ENCODE measurements at places on chromosomes 13 and 19.

DNA sequence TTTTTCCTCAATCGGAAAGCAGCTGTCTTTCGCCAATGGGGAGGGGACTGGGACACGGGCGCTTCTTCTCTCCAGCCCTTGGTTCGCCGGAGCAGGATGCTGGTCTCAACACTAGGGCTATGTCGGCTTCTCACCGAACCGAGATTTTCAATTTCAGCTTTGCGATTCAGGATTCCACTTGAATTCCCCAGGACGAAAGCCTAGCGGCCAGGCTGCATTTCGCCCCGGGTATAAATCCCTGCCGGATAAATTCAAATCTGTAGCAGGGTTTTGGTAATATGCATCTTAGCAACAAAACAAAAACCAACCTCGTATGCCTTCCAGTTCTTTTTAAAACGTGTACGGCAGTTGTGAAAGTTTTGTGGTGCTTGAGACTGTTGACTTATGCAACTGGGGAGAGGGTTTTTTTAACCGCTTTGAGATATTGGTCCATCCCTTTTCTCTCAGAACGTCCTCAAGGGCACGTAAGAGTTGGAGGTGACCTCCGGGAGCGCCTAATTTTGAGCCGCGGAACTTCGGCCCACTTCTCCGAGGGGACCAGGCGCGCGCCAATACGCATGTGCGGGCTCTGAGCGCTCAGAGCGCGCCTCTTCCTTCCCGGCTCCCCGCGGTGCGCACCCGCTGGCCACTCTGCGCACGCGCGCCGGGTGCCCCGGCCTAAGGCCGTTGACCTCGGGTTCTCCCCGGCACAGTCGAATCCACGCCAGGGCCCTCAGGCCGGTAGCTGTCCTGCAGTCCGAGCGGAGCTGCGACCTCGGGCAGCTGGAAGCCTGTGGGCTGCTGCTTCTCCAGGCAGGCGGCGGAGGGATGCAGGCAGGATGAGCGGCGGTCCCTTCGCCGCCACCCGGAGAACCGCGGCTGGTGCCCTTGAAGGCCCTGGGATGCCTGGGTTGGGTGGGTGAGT is 7.6 kb downstream of the POU4F1 start:
- peak; percentile 86 for DNase-seq

GRCh38 chr19:16016226-16017137 is 59.8 kb upstream of the TPM4 start:
- DNase-seq = no peak

DNA sequence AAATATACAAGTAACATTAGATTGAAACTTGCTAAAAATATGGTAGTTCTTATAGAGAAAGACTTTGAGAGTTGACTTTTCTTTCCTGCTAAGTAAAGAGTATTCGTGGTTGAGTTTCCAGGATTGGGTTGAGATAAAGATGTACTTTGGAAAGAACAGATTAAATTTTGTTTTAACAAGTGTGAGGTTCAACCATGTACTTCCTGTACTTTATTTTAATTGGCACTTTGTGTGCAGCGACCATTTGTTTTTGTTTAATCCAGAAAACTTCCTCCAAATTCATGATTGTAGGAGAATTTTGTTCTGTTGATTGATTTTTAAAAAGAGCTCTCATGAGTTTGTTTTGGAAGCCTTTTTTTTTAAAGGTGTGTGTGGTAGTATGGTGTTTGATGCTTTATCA is 46.9 kb downstream of the PAN3 start:
- no peak for DNase-seq

GRCh38 chr13:113374511-113375175 is 10.7 kb upstream of the GRTP1 start:
- DNase-seq = peak; percentile 33

- DNase-seq = no peak
These were observed 663.8 kb upstream of the MIR17HG start for GRCh38 chr13:90683711-90684131.

- DNase-seq = no peak
These were observed 116.7 kb downstream of the KLF12 start for GRCh38 chr13:74017301-74018061.

DNA sequence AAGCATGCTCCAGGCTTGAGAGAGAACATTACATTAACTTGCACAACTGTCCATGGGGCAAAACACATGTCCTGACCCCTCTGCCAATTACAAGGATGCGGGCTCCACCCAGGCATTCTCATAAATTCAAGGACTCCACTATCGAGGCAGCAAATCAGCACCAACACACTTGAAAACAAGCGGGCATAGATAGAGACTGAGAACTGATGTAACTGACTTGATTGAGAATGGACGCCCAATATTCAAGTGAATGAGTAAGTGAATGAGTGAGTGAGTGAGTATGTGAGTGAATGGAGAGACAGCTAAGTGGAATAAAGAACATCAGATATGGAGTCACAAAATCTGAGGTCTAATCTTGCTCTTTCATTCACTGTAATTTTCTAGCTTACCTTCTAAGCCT is 75.0 kb upstream of the VSTM2B start:
- DNase-seq = no peak

GRCh38 chr13:78022164-78022877 is 103.7 kb upstream of the EDNRB start:
- DNase-seq = no peak

DNA sequence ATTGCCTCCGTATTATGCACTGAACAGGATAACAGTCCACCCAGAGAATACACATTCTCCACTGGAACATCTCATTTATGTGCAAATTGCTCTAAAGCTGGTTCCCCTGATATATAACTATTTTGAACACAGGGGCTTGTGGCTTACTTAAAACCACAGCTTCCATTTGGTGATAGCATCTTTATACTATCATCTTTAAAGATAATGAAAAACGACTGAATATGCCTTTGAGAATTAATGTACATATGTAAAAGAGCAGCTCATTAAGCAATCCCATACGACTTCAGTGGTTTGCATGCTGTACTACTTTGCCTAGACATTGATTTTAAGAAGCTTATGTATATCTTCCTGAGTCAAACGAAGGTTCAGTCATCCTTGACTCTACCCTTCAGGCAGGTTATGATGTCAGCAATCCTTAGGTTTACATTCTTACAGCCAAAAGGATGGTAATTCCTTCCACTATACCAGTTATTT is 40.8 kb downstream of the BRD4 start:
- no peak for DNase-seq

GRCh38 chr13:47484548-47484947 is 516.5 kb downstream of the SUCLA2 start:
- no peak for DNase-seq

DNA sequence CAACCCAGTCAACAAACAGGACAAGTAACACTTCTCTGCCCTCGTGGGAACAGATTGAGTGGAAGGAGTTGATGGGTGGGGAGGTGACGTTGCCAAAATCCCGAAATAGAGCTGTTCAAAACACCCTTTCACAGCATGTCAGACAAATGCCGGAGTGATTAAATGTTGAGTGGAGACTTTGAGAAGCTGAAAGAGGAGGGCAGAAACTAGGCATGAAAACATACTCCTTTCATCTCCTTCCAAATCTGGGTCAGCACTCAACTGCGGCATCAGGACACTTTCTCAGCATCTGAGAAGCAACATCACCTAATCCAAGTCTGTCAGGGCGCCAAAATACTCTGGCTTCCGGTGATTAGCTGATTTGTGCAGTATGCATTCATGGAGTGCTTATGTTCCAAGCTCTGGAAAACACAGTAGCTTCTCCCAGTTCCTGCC is 51.5 kb upstream of the MRI1 start:
- no peak for DNase-seq

- DNase-seq = peak; percentile 86
These were observed 166.2 kb downstream of the ZIC5 start for GRCh38 chr13:99805361-99805760.

- DNase-seq = peak; percentile 71
These were observed 16.3 kb upstream of the TCF3 start for GRCh38 chr19:1668486-1669270.

DNA sequence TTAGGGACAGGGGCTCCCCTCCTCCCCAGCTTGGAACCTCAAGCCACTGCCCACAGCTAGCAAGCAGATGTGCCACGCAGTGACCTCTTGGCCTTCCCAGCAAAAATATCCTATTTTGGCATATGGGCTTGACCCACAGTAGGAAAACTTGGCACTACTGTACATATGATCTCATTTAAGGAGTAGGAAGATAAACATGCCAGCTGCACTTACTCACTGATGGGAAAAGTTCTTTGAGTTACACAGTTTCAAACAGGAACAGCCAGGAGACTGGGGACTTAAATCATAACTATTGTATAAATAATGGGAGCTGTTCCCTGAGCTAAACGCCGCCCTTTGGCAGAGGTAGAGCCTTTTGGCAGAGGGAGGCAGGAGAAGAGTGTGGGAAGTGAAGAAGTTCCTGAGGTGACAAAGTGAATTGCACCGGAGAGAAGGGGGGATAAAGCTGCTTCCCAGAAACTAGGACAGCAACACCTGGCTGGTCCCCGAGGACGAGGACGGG is 6.1 kb downstream of the SACS start:
- no peak for DNase-seq

- no peak for DNase-seq
These were observed 497 bp upstream of the MLNR start for GRCh38 chr13:49219647-49220035.

DNA sequence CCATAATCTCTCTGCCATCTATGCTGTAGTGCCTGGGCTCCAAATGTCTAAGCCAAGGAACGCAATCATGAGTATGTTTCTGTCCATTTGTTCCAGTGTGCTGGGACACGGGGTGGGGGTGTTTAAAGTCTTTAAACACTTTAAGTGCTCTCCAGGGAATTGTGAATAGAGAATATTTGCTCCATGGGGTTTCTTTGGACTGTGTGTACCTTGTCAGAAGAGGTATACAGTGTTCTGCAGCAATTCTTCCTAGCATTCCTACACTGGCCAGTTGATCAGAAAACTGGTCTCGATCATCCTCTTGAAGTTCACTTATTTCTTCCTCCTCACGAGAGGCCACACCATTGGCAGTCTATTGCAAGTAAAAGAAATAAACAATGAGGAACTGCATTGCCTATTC is 35.1 kb upstream of the EEF1AKMT1 start:
- DNase-seq = no peak

- no peak for DNase-seq
These were observed 739.1 kb downstream of the GPC5 start for GRCh38 chr13:92137520-92137919.

DNA sequence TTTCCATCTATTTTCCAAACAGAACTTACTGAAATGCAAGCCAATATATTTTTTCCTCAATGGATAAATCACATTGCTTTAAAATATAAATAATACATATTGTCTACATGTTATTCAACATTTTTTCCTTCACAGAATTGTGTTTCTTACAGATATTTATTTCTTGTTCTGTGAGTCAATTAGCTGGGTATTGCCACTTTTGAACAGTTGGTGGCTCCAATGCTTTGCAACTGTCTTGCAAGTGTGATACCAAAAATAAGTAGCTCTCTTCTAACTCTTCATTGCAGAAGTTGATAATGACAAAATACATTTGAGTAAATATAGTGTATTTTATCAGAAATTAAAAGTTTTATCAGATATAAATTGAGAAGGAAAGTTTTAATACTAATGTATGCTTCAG is 17.1 kb upstream of the GPC5 start:
- no peak for DNase-seq

GRCh38 chr19:42115219-42115618 is 17.0 kb downstream of the POU2F2 start:
- DNase-seq = no peak

DNA sequence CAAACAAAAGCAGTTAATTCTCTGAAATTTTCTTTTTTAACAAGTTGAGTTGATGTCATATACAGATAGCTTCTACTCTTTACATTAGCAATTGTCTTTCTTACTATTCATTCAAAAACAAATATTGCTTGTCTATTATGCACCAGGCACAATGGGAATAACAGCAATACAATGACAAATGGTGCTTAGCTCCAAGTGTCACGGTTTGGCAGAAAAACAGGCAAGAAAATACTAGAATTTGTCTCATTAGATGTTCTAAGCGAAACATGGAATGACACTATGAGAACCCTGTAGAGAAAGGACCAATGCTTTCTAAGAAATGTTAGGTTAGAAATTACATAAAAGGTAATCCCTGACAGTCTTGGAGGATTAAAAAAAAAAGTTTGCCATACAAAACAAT is 187.6 kb downstream of the PCDH9 start:
- no peak for DNase-seq

- no peak for DNase-seq
These were observed 135.6 kb downstream of the RNF17 start for GRCh38 chr13:24899601-24900000.

DNA sequence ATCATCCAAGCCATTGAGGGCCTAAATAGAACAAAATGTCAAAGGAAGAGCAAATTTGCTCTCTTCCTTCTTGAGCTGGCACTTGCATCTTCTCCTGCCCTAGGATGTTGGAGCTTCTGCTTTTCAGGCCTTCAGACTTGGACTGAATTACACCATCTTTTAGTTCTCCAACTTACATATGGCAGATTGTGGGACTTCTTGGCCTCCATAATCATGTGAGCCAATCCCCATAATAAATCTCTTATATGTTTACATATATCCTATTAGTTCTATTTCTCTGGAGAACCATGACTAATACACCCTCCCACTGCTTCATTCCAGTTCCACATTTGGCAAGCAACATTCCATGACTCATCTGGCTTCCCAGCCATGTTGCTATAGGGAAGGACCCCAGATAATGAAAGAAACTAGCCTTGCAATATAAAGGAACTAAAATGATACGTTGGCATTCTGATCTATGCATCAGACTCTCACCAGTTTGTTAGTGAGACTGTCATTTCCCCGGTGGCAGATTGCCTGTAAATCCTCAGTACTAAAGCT is 11.0 kb upstream of the ACOD1 start:
- no peak for DNase-seq

- no peak for DNase-seq
These were observed 14.6 kb downstream of the ZNF569 start for GRCh38 chr19:37452500-37453245.

- no peak for DNase-seq
These were observed 33.5 kb upstream of the TM9SF2 start for GRCh38 chr13:99467764-99468163.

DNA sequence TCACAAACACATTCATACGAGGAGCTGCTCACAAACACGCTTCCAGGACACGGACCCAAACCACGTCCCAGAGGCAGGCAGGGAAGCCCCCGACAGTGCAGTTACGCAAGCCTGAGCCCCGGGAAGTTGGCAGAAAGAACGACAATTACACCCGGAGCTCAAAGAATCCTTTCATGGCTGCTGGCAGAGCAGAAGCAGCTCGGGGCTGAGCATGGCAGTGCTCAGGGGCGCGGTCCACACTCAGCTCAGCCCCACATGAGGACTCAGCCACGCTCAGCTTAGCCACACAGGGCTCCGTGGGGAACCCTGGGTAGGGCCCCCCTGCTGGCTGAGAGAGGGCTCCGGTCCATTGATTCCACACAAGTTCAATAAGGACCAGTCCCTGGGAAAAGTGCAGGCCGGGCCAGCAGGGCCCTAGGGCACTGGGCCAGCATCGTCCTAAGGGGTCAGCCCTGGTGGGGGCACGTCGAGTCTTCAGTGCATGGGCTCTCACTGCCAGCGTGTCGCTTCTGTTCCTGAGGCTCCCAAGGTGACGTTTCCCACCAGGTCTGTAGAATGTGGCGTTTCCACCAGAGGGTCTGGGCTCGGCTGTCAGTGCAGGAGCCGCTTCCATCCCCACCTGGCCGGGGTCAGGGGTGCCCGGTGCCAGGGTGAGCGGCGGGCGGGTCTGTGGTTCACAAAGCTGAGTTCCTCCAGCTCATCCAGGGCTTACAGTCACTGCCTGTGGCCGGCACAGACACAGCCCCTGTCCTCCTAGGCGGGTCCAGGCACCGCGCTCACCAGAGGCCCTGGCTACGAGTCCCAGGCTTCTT is 23.1 kb downstream of the GAS6 start:
- no peak for DNase-seq

All from endodermal cell (in vitro differentiated cells).